Stimulated activated CD4-positive, alpha-beta T cell treated with anti-CD3 and anti-CD28 coated beads, TNF-alpha, amount 100 ng/mL, for 24 hours (primary cell): ENCODE measurements at places on chromosomes 6 and 20.
A peak's percentile ranks its signal among the peaks of the same experiment; 100 is the strongest.

DNA sequence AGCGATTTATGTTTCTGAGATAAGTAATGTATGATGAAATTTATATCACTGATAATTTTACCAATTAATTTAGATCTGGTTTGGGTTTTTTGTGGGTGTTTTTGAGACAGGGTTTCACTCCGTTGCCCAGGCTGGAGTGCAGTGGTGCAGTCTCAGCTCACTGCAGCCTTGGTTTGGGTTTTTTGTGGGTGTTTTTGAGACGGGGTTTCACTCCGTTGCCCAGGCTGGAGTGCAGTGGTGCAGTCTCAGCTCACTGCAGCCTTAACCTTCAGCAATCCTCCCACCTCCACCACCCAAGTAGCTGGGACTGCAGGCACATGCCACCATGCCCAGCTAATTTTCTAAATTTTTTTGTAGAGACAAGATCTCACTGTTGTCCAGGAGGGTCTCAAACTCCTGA, 13.0 kb downstream of the MRS2 start:
- DNase-seq: no peak

- no peak for DNase-seq
Measured at GRCh38 chr20:36823121-36823520, 49.6 kb upstream of the DSN1 start.

GRCh38 chr6:25027221-25027916, 91.6 kb upstream of the RIPOR2 start:
- peak; percentile 54 for DNase-seq

DNA sequence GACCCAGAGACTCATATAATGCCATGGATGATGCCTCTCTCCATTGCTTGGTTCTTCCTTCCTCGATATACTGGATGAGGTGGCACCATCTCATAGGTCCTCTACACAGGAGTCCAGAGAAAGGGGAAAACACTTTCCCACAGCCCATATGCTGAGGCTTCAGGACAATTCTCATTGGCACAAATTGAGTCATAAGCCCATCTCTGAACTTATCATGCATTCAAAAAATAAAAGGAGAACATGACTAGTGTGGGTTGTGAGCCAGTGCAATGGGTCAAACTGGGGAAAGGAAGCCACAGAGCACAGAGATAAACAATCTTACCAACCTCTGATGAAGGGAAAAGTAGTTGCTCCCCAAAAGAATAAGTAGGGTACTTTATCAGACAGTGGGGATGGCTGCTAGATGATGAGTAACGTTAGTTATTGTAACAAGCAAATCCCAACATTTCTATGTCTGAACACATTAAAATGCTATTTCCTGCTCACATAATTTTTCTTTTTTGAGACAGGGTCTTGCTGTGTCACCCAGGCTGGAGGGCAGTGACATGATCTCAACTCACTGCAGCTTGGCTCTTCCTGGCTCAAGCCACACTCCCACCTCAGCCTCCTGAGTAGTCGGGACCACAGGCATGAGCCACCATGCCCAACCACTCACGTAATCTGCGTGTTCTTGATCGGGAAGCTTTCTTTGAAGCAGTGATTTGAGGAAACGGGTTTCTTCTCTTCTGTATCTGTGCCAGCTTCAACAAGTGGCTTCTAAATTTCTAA, 27.0 kb downstream of the SOD2 start:
- DNase-seq: no peak

DNA sequence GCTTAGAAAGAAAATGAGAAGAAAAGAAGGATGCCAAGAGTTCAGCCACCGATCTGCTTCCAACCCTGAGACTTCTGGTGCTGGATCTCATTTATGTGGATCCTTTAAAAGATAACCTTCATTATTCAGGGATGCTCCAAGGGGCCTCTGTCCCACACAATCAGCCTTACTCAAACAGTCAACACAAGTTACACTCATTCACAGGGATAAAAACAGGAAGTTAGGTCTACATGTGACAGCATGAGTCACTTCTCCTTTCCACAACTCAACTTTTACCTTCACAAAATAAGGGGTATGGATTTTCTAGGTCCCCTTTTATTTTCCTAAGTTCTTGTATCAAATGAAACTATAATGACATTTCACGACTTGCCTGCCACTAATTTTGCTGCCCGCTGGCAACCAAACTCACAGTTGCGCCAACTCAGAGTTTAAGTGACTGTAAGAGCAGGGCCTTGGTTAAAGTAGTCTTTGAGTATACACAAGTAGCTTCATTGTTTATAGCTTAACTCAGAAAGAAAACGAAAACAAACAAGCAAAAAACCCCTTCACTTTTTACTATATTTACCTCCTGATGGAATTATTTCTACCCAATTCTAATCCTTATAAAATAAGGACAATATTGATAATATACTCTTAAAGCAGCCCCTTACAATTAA, 278.8 kb upstream of the RUNX2 start:
- no peak for DNase-seq

GRCh38 chr6:11766043-11766442, 12.6 kb downstream of the ADTRP start:
- no peak for DNase-seq

DNA sequence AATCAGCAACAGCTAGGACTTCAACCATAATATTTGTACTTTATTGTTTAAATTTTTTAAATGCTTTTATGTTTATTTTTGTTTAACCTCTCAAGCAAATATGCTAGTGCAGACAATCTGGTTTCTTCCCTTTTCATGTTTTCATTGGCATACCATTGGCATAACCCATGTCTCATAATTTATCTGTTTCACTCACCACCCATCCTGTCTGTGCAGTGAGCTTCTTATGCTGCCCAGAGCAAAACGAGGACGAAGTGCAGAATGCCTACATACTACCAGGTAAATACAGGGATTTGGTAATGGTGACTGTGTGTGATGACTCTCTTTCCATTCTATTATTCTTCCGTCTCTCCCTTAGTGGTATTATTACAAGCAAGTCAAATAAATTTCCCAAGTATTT, 361.4 kb upstream of the KCNQ5 start:
- DNase-seq: no peak

- no peak for DNase-seq
Measured at GRCh38 chr6:39777661-39778060, 14.5 kb upstream of the DAAM2 start.

GRCh38 chr6:144581812-144582537, 296.8 kb downstream of the UTRN start:
- no peak for DNase-seq

DNA sequence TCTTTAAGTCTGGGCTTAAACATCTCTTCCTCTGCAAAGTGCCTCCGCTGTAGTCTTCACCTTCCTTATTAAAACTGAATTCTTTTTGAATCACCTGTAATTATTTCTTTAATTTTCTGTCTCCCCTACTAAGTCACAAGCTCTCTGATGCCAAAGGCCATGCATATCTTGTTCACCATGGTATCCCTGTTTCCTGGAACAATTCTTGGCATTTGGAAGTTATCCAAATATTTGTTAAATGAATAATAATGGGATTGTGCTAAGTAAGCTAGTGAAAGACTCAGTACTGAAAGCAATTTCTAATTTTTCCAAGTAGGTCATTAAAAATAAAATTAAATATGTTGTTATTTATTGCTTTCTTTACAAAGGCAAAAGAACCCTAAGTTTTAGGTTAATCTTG, 12.2 kb downstream of the SNAP91 start:
- DNase-seq: no peak

GRCh38 chr20:46056027-46056833, 27.2 kb downstream of the SLC12A5 start:
- DNase-seq: no peak

DNA sequence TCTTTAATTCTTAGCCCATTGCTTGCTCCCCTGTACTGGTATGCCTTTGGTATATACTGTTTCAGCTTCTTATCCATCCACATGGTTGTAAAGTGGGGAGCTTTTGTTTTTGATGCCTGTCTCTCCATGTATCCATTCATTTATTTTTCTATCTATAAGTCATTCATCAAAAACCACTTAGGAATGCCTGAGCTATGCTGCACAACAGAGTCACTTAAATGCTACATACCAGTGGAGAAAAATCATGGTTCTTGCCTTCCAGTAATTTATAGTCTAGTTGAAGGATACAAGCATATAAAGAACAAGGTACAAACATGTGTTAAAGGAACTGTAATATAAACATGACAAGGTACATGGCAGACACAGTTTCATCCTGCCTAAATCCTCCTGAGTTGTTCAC, 347.3 kb downstream of the NRN1 start:
- no peak for DNase-seq

DNA sequence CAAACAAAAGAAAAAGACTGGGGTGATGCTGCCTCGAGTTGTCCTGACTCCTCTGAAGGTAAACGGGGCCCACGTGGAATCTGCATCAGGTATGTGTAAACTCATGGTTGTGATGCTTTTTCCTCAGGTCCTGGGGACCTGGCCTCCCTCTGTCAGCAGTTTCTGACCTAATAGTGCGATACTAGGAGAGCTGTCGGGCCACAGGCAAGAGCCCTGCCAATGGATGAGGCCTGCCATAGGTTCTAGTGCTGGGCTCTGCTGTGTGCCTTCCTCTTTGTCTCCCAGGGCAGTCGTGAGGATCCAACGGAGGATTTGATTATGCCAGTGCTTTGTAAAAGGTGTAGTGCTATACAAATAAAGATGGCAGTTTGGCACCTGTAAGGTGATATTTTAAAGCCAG, 71.2 kb downstream of the ASXL1 start:
- DNase-seq: no peak

- no peak for DNase-seq
Measured at GRCh38 chr20:39222101-39222500, 260.0 kb downstream of the DHX35 start.

- no peak for DNase-seq
Measured at GRCh38 chr6:169639653-169640278, 62.1 kb downstream of the WDR27 start.

DNA sequence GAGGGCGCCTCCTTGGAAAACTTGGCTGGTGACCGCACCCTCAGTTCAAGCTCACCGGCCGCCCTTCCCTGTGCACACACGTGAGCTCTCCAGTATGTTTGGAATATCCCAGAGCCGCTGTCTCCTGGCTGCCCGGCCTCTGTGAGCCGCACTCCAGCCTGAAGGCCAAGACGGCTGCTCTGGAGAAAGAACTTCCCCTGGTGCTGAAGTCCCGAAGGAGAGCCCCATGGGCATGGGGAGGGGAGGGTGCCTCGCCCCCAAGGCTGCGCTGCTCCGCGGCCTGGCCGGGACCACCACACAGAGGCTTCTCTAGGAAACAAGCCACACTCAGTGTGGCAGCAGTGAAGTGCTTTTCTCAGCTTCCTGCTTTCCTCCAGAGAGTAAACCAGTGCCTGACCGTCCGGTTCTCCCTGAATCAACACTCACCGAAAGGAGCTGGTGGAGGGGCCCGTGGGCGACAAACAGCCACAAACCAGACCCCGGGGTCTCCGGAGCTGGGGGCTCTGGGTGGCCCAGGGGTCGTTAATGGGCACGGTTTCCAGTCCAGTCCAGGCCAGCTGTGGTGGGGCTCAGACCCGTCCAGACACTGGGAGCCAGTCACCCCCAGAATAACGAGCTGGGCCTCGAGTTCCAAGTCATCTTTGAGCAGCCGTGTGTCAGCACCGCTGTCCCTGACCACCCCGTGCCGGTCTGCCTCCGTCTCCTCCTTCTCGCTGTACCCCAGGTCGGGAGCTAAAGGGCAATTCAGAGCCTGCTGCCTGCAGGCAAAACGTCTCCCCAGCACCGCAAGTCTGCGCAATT, 87.4 kb upstream of the BHLHE23 start:
- no peak for DNase-seq

- no peak for DNase-seq
Measured at GRCh38 chr6:104940893-104941728, 15.8 kb upstream of the LIN28B start.

DNA sequence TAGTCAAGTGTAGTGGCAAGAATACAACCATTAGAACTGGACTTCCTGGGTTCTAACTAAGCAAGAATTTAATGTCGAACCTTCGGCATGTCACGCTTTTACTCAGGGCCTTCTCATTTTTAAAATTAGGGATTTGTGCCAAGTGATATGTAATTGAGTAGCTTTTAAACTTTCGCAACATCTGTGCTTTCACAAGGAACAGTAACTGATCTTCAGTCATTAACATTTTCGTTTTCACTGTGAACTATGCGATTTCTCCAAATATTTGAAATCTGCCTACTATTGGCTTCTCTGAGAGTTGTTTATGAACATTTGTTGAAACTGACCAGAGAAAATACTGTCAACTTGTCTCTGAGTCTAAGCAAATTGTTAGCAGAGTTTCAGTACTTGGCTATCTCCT, 27.6 kb downstream of the GRM1 start:
- DNase-seq: no peak

- DNase-seq: no peak
Measured at GRCh38 chr6:127303917-127304316, 37.3 kb downstream of the RNF146 start.

DNA sequence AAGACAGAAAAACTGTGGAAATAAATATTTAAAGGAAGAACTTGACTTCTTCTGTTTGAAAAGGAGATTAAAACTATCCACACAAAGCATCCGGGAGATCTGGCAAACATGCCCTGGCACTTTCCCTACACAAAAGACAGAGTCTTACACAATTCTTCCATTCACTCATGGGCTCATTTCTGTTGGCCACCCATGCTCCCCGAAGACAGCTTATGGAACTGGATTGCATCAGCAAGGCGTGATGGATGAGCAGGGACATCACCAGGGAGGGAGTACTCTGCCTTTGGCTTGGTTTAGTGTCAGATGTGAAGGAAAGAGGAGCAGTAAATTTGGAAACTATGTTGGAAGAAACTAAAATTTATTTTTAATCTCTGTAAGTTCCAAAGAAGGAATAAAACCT, 379.3 kb downstream of the CD109 start:
- DNase-seq: no peak

- DNase-seq: no peak
Measured at GRCh38 chr6:90450268-90450953, 136.5 kb downstream of the MAP3K7 start.

DNA sequence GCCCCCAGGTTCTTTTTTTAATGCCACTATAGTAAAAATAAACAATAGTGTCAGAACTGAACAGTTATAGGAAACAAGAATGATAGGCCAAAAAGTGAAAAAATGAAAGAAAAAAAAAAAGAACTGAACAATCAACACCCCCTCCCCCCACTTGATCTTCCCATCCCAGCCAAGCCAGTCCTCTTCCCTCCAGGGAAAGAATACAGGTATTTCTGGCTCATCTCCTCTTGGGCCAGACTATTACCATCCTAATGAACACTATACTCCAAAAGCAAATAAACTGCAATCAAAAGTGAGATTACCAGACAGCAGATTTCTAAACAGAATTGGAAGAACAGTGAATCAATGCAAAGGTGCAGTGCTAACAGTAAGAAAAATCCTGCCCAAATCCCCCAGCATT, 21.3 kb upstream of the C20orf203 start:
- no peak for DNase-seq

- no peak for DNase-seq
Measured at GRCh38 chr6:106087548-106088325, 1.6 kb downstream of the PRDM1 start.

GRCh38 chr20:61382194-61382593, 130.1 kb downstream of the CDH4 start:
- DNase-seq: no peak
